ENCODE measurements at places on chromosomes 1 and 21. TPM values are rescaled to one million over a fixed set of nuclear protein-coding genes. Genes with fewer than 3 reads are reported as not detected.

Gene LIPI
- total RNA-seq: not detected

Gene LMOD1
- total RNA-seq: 1,521 TPM

Gene TINAGL1
- 159 TPM for total RNA-seq

Gene IRF6
- 1.2 TPM for total RNA-seq

Gene GPR52
- total RNA-seq: 1.0 TPM

Gene COL16A1
- total RNA-seq: 154 TPM

Gene EVA1C
- 46.4 TPM for total RNA-seq

Gene FCRL1
- 1.2 TPM for total RNA-seq

Gene MASP2
- not detected for total RNA-seq

Gene ST6GALNAC3
- total RNA-seq: 2.8 TPM

Gene YTHDF2
- 42.7 TPM for total RNA-seq

Gene IGSF3
- total RNA-seq: 1.7 TPM

Gene ZNF593OS
- not detected for total RNA-seq

Gene TIE1
- total RNA-seq: 17.8 TPM

Gene WNT9A
- total RNA-seq: 7.7 TPM

Gene VWA1
- 137 TPM for total RNA-seq

Gene WDR26
- total RNA-seq: 63.9 TPM

Gene KCND3
- total RNA-seq: 36.2 TPM

Gene PTAFR
- 3.8 TPM for total RNA-seq

Gene HIVEP3
- total RNA-seq: 1.9 TPM

Gene GJB3
- not detected for total RNA-seq

Gene TRIM45
- 3.5 TPM for total RNA-seq

Gene MRAP
- total RNA-seq: not detected

Gene ANKRD45
- total RNA-seq: not detected

Gene KIF14
- total RNA-seq: 0.13 TPM

Gene OR2T1
- total RNA-seq: not detected
